ENCODE measurements at places on chromosomes 2 and 18.

DNA sequence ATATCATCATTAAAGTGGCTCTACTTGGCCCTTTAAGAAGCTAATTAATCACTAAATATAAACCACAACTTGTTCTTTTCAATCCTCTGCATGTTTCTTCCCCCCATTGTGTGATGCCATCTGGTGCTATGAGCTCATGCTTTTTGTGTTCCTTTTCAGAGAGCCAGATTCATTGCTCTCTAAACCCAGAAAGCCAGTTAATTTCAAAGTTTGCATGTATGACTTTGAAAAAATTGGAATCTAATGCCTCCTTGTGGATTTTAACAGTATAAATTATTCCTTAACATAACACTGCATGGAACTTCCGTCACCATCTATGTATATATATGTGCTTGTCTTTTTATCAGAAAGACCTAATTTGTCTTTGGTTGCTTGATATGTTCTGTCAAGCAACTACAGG lies 31.1 kb downstream of the TMEM178A start:
- DNase-seq: peak; percentile 35

DNA sequence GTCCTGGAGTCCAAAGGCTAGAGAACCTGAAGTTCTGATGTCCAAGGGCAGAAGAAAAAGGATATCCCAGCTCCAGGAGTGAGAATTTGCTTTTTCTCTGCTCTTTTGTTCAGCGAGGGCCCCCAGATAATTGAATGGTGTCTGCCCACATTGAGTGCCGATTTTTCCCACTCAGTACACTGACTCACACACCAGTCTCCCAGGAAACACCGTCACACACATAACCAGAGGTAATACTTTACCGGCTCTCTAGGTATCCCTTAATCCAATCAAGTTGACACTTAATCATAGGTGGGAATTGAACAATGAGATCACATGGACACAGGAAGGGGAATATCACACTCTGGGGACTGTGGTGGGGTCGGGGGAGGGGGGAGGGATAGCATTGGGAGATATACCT lies 161.5 kb downstream of the WDR7 start:
- no peak for DNase-seq

GRCh38 chr18:44258576-44258975 lies 422.1 kb upstream of the SETBP1 start:
- DNase-seq: no peak

- DNase-seq: no peak
Measured at GRCh38 chr2:211903961-211904360, 634.6 kb downstream of the ERBB4 start.

- DNase-seq: no peak
Measured at GRCh38 chr2:14759082-14759481, 126.6 kb downstream of the LRATD1 start.

DNA sequence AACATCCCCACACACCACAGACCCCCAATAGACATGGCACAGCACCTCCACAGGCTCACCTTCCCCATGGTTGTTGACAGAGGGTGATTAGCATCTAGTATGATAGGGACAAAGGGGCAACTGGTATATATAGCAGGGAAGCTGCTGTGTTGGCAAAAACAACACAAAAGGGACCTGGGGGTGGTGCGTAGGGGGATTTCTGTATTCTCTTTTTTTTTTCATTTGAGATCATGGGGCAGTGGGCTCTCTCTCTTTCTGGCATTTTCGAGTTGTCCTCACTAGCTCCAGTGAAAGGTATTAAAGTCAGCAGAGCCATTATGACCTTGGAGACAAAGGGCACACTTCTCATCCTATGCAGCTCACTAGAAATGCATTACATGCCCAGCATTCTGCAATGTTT lies at the start of gene CRYGA:
CRYGA (minus strand) TSS at position 101 of the 400 bp plus-strand sequence; CDS start at position 68, 33 bp downstream.
- no peak for DNase-seq

DNA sequence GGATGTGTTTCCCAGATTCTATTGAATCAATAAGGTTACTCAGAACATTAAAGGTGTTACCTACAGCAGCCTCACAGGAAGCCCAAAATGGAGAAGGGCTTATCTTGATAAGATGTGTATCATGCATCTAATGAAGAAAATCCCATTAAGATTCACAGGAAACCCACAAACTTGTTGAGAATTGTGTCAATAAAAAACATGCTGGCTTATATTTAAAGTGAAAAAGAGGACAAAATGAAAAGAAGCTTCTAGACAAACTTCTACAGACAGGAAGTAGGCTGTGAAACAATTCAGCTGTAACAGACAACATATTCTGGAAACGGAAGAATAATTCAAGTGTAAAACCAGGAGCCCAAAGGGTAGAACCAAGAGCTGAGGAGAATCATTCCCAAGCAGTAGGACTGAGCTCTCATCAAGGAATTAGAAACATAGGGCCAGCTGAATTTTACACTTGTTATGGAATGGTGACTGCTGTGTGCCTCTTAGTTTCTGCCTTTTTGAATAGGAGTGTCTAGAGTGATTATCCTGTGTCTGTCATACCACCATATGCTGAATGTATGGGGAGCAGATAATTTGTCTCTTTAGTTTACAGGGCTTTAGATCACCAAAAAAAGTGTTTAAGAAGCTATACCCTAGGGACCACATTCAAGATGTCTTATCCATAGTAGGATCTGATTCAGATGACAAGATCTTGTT lies 9.6 kb downstream of the IMMT start:
- DNase-seq: no peak

DNA sequence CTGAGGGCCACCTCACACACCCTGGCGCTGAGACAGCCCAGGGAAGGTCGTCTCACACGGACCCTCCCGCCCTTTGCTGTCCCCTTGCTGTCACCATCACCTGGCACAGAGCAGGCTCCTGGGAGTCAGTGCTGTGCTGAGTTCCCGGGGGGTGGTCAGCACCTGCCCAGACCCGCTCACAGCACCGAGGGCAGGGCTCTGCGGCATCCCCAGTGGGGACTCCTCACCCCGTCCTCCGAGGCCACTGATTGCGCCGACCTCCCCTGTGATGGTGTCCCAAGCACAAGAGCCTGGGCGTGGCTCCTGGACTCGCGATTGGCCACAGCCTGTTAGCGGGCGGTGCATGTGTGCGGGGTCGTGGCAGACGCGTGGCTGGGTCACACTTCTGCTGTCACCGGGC lies 65.9 kb downstream of the NFATC1 start:
- DNase-seq: no peak

- no peak for DNase-seq
Measured at GRCh38 chr2:177264209-177264692, 276 bp downstream of the NFE2L2 start.

GRCh38 chr2:170815746-170816503 lies 762 bp upstream of the GAD1 start:
- DNase-seq: peak; percentile 80

DNA sequence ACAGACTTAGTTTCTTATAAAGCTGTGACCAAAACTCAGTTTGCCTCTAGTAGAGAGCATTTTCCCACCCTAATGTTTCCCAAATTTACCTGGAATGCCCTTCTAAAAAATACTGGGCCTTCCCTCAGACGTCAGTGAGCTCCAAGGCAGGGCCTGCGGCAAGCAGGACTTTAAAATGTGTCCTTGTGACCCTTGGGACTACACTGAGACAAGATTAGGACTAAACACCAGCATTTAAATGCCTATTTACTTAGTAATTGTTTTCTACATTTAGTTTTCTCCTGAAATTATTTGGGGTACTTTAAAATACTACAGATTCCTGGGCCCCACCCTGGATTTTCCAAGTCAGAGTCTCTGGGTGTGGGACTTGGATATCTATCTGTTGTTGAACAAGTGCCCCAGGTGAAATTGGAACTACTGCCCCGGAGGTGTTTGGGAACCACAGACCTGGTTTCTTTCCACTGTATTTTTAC lies 14.3 kb downstream of the GATA6 start:
- DNase-seq: no peak

DNA sequence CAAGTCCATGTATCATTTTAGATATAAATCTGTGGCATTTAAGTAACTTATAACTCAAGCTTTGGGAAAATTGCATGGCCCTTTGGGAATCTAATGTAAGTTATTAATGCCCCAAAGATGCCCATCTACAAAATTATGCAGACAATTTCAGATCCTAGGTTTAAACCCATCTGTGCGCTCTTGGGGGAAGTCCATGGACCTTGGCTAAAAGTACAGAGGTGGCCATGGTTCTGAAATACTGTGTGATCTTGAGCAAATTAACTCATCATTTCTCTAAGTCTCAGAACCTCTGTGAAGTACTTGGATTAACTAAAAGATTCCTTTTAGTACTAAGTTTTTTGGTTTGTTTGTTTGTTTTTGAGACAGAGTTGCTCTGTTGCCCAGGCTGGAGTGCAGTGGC lies 19.5 kb downstream of the INPP1 start:
- DNase-seq: no peak

DNA sequence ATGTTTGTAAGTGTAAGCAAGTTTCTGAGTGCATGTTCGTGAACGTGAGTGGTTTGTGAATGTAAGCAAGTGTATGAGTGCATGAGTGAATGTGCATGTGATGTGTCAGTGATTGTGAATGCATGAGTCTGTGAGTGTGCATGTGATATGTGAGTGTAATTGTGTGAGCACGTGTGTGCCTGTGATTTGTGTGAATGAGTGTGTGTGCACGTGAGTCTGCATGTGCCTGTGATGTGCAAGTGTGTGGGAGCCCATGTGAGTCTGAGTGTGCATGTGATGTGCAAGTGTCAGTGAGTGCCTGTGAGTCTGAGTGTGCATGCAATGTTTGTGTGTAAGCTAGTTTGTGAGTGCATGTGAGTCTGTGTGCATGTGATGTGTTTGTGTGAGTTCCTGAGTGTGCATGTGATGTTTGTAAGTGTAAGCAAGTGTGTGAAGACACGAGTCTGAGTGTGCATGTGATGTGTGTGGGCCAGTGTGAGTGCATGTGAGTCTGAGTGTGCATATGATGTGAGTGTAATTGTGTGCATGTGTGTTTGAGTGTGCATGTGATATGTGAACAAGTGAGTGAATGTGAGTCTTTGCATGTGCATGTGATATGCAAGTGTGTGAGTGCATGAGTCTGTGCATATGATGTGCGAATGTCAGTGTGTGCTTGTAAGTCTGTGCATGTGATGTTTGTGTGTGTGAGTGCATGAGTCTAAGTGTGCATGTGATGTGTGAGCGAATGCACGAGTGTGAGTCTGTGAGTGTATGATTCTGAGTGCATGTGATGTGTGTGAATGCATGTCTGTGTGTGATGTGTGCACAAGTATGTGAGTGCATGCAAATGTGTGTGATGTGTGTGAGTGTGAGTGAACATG lies 45.1 kb downstream of the COPS8 start:
- no peak for DNase-seq

DNA sequence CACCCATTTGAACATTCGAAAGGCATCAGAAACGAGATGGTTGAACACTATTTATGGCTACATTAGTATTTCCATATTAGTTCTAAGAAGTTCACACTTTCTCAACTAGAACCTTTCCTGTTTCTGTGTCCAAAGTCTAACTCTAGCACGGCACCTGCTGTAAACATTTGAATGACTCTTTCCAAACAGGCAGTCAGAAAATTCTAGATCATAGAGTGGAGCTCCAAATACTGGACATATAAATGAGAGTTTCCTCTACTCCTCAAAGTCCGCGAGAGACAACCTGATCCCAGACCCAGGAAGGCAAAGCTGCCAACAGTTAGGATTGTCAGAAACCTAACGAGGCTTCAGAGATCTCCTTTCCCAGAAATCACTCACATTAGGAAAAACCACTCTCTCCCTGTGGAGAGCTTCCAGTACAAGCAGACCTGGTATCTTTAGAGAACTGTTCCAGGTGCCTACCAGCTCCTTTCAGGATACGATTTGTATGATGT lies 10.6 kb downstream of the RND3 start:
- peak; percentile 18 for DNase-seq

- DNase-seq: no peak
Measured at GRCh38 chr2:134337631-134338030, 83.8 kb downstream of the MGAT5 start.

- DNase-seq: no peak
Measured at GRCh38 chr18:59264651-59265245, 8.5 kb downstream of the RAX start.

DNA sequence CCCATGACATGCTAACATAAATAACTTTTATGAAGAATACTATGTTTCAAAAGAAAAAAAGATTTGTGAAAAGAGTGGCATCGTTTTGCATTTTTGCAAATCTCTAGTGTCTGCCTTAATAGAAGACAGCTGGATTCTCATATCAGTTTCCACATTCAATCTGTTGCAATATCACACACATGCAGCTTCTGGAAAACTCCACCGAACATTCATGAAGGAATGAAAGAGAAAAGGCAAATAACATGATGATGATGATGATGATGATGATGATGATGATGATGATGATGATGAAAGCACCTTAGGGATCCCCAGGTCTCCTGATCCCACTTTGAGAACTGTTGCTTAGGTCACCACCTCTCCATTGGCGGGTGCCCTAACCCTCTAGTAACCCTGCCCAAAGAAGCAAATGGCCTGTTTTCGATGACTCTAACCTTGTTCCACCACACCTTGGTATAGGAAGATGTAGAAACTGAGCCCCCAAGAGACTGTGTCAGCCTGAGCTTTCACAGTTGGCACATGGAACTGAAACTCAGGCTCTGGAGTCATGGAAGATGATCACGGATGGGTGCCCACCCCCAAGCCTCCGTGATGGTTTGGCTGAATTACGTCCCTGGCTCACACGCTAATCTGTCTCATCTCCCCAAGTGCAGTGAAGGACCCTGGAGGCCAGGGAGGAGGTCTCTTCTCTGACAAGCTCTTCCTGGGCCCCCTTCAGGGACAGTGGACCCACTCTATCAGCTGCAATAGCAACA lies 80.1 kb upstream of the SMAD7 start:
- no peak for DNase-seq

DNA sequence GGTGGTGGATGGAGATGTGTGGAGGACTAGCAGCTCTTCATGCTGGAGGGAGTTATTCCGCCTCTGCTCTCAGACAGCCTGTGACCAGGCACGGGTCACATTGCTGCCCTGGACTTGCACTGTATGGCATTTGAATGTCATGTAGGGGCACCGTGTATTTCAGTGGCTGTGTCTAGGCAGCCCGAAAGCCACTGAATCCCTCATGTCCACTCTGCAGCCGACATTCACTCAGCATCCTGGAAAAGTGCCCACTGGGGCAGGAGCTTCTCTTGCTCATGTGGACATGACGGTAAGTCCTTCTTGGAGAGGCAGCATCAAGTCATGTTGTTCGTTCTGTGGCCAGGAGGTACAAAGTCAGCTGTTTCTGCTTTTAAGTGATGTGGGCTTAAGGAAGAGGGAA lies 127.9 kb downstream of the SH3RF3 start:
- DNase-seq: no peak

- no peak for DNase-seq
Measured at GRCh38 chr2:54666131-54666633, 57.3 kb upstream of the EML6 start.

GRCh38 chr18:5462227-5462626 lies 81.6 kb downstream of the EPB41L3 start:
- no peak for DNase-seq

DNA sequence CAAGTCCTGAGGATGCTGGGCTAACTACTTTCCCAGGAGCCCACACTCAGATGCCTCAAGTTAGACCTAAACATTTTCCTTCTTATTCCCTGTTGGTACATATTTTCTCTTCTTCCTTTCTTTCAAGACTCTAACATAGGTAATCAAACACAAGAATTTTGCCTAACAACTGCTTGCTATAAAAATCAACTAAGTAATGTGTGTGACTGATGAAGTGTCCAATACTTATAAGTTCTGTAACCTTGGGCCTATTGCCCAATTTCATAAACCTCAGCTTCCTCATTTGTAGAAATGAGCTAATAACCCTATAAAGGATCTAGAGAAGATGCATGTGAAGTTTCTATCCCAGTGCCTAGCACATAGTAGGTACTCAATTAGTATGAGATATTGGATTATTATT lies 31.6 kb upstream of the PIK3C3 start:
- DNase-seq: no peak
